CD4-positive, alpha-beta T cell treated with Interleukin-12 subunit alpha and Interleukin-12 subunit beta, for 1 hour (primary cell): ENCODE measurements at places on chromosomes 16 and 17.

GRCh38 chr17:39573447-39574298 is 34.0 kb downstream of the NEUROD2 start:
- peak; percentile 5 for DNase-seq

DNA sequence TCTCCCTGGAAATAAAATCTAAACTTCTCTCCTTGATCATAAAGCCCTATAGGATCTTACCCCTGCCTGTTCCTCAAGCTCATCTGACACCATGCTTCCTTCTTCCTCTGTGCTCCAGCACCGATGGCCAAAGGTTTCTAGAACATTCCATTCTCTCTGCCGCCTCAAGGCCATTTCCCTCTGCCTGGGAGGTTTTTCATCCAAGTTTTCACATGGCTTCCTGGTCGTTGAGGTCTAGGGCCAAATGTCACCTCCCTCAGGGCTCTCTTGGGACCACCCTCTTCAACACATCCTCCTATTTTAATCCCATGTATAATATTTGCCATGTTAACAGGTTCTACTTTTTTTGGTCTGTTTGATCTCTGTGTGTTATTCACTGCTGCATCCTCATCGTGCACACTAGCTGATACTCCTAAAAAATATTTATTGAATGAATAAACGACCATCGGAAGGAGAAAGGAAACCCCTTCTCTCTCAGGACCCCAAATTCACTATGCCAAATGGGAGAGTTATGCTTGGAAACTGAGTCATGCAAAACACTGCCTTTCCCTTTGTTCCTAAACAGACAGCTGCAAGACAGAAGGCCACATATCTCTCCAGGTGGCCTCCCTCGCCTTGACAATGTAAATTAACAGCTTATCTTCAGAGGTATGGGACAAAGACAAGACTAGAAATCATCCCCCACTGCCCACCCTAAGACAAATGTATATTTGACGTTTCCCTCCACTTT is 78.5 kb downstream of the XYLT1 start:
- DNase-seq: no peak

- DNase-seq: no peak
Observed at GRCh38 chr16:86389566-86390328, 120.6 kb upstream of the FOXF1 start.

- no peak for DNase-seq
Observed at GRCh38 chr16:3909791-3910583, 29.5 kb upstream of the CREBBP start.

GRCh38 chr17:327971-328370 is 24.6 kb downstream of the RPH3AL start:
- DNase-seq: no peak

- no peak for DNase-seq
Observed at GRCh38 chr16:24214992-24215391, 41.1 kb upstream of the CACNG3 start.
